Hematopoietic multipotent progenitor cell (in vitro differentiated cells): ENCODE measurements at places on chromosomes 1 and 21.

GRCh38 chr1:107572674-107573211 lies 392.2 kb downstream of the VAV3 start:
- DNase-seq, result no peak

DNA sequence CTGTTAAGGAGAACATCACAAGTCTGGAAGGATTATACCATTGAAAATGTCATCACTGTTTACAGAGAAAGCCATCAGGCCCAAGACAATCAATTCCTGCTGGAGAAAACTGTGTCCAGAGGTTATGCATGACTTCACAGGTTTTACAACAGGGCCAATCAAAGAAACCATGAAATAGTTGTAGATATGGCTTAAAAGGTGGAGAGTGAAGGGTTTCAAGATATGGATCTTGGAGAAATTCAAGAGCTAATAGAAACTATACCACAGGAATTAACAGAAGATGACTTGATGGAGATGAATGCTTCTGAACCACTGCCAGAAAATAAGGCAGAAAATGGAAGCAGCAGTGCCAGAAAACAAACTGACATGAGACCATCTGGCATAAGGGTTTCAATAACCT lies 30.2 kb downstream of the USP1 start:
- DNase-seq, result no peak

DNA sequence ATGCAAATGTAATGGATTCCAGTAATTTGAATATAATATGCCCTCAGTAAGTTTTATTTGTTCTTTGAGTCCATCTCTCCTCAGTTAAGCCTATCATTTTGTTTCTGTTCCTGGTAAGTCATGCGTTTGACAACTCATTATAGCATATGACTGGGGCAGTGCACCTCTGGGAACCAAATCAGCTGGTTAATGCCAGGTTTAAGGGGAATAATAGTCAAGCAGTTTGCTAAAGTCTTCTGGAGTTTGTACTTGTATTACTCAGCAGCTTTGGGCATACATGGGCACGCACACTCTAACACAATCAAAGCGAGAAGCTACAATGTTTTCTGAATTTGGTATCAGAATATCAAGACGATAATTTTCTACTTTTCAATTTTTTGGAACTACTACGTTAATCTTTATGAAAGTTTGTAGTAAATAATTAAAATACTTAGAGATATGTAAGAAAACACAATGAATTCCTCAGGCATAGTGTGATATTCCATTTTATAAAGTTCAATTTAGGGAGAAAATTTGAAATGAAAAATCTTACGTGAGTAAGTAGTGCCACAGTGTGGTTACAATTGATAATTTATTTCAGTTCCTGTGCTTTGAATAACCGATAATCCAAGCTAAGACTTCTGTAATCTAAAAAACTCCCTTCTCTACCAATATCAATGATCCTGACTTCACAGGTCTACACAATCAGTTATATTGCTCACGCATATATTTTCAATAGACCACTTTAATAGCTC lies 43.8 kb upstream of the KCTD3 start:
- no peak for DNase-seq

DNA sequence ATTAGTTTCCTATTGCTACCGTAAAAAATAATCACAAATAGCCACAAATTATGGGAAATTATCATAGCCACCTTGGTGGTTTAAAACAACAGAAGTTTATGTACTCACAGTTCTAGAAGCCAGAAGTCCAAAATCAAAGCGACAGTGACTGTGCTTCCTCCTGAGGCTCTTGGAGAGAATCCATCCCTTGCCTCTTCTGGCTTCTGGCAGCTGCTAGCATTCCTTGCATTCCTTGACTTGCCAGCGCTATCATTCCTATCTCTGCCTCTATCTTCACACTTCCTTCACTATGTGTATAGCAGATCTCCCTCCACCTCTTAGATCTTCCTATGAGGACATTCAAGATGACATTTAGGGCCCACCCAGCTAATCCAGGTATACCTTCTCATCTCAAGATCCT lies 180.1 kb upstream of the USP25 start:
- no peak for DNase-seq

DNA sequence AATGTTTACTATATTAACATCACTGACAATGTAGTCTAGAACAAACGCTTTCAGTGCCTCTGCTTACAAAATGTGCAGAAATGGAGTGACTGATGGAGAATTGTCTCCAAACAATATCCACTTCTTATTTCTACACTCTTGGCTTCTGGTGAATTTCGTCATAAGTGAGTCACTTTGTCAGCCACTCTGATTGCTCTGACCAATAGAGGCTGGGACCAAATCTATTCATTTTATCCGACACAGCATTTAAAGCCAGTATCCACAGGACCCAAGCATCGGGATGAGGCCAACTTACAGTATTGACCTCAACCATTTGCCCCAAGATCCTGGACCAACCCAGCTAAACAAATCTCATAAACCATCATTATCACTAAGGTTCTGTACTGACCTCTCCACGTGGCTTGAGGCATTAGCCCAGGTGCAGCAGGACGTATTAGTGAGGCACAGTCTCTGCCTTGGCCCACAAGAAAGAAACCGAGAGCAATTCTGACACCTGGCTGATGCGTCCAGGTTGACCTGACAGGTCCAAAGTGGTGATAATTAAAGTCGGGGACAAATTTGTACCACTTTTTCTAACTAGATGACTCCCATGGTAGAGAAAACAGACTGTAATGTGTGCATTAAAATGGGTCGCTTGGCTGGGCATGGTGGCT lies 53.3 kb upstream of the ERO1B start:
- no peak for DNase-seq

DNA sequence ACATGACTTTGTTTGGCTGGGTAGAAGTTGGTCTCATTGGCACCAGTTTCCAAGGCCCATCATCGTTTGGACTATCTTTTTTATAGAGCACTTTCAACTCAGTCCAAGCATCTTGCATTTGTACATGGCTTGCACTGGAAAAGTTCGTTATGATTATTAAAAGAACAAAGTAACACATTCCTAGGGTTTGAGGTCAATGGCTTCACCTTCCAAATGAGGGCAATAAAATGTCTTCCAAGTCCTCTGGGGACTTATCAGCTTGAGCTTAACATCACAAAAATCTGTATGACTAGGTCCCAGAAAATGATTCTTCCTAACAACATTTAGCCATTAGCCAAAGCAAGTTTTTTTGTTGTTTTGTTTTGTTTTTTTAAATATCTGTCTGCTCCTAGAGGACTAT lies 610.8 kb downstream of the LMO4 start:
- DNase-seq, result no peak

DNA sequence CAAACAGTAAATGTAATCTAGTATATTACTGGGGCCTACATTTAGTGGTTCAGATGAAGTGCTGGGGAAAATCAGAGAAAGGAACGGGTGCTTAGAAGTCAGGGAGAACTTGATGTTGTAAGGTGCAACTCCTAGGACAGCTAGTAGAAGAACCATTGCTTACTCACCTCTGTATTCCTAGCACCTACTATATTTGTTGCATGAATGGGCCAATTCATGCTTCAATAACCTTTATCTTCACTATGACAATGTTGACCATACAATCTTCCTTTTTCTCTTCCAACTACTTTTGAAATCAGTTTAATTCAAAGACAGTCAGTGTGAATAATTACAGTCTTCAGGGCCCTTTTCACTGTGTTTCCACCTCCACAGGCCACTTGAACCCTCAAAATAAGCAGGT lies 125.0 kb upstream of the DMRTA2 start:
- no peak for DNase-seq

GRCh38 chr1:21313203-21313885 lies 23.1 kb upstream of the ECE1 start:
- no peak for DNase-seq

- no peak for DNase-seq
Measured at GRCh38 chr1:25458541-25459298, 28.0 kb downstream of the MACO1 start.

DNA sequence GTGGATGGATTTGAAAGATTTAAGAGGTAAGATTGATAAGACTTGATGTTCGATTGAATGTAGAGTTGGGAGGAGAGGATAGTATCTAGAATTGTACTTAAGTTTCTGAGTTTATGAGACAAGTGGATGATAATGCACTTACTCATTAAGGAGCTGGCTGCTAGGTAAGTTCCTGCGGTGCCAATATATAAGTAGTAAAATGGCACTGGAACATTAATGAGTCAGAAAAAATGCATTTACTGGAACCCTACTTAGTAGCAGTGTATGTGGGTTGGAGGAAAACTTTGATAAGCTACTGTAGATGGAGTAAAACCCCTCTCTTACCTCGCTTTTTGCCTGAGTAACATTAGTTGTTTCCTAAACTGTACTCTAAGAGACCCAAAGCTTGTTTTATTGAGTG lies 68.2 kb downstream of the ZFYVE9 start:
- no peak for DNase-seq

DNA sequence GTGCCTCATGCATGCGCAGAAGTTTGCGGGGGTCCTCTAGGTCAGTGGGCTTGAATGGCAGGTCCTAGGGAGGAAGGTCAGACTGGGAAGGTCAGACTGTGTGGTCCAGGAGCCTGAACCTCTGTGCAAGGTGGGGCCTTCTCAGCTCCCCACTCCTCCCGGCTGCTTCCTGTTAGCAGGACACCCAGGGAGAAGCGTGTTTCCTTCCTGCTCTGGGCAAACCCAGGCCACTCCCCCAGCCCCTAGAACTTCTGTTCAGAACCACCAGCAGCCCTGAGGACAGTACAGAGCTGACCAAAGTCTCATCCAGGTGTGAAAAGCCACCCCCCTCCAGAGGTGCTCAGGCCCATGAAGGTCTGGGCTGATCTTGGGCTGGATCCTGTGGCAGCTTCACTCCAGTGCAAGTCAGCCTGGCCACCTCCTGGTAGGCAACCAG lies 29.9 kb downstream of the NAV1 start:
- DNase-seq, result no peak

DNA sequence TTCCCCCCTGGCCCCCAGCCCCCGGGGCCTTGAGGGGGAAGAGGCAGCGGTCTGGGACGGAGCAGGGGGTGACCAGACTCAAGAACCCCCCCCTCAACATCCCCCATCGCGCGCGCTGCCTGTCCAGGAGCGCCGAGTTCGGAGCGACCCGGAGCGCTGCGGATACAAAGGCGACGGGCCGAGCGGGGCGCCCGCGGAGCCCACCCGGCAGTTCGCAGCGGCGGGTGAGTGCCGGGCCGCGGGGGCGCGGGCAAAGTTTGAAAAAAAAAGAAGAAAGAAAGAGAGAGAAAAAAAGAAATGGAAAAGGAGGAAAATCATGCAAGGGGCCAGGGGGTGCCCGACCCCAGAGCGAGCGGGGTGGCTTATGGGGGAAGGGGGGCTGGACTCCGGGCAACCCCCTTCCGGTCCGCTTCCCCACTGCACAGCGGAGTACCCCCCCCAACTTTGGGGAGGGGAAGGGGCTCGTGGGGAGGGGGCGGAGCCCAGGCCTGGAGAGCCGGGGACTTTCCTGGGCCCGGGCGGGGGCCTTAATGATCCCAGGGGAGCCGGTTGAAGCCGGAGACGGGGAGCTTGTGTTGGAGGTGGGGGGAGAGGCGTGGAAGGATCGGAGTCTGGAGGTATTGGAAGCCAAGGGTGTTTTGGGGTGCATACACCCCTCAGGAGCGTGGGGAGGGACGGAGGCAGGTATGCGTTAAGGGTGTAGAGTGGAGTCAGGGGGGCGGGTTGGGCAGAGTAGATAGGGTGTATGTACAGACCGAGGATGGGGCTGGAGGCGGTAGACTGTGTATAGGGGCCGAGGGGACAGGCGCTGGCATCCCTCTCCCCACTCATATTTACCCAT lies 502 bp downstream of the VANGL2 start:
- DNase-seq, result no peak

GRCh38 chr1:62285984-62286785 lies 33.0 kb downstream of the KANK4 start:
- DNase-seq, result no peak

- no peak for DNase-seq
Measured at GRCh38 chr1:3918966-3919611, 19.0 kb upstream of the C1orf174 start.

DNA sequence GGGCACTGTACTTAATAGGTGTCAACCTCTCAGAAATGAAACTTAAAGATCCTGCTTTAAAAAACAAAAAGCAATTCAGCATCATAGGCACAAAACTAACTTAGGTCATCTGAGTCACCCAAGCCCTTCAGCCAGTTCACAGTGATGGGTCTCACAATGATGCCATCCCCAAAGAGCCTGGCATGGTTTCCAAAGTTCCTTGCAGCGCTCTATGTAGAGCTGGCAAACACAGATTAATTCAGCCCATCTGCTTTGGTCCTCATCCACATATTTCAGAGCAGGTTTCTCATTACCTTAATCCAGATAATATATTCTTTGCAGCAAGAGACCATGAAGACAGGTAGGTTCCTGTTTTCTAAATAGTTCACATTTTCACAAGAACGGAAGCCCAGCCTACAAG lies 14.6 kb upstream of the PLA2G2C start:
- DNase-seq, result no peak

DNA sequence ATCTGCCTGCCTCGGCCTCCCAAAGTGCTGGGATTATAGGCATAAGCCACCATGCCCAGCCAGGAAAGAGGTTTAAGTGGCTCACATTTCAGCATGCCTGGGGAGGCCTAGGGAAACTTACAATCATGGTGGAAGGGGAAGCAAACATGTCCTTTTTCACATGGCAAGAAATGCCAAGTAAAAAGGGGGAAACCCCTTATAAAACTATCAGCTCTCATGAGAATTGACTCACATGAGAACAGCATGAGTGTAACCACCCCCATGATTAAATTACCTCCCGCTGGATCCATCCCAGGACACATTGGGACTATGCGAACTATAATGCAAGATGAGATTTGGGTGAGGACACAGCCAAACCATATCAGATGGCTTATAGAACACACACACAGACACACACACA lies 8.8 kb upstream of the KLHL12 start:
- no peak for DNase-seq

DNA sequence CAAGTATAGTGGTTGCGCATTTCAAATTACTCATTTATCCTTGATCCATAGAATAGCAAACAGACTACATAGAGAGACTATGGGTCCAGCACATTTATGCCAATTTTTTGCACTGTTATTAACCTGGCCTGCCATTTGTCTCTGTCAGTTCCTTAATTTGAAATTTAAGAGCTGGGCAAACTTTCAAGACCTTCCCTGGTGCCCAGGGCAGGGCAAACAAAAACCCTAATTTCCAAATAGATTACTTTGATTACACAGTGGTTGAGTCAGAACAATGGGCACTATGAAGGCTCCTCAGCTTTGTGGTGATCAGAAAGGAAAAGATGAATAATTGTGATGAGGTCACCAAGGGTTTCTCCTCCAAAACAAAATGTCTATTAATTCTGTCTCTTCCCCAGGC lies 80.6 kb downstream of the TNFSF18 start:
- DNase-seq, result no peak

- DNase-seq, result no peak
Measured at GRCh38 chr1:29330856-29331255, 94.5 kb downstream of the PTPRU start.

DNA sequence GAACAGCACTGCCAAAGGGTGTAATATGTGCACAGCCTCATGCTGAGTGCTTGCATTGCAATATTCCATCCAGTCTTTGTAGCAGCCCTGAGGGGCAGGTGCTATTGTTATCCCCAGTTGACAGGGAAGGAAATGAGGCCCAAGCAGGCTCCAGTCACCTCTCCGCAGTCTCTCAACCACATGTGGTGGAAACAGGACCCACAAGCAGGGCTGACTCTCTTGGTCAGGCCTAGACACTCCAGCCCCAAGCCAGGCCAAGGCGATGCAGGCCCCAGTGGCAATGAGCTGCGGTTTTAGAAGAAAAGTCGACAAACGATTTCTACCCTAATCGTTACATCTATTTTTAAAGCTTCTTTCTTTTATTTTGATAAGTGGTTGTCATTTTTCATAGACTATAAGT lies 52.6 kb upstream of the GADD45A start:
- DNase-seq, result no peak

- no peak for DNase-seq
Measured at GRCh38 chr1:111204201-111204982, 3.9 kb upstream of the DENND2D start.

GRCh38 chr1:57494530-57495079 lies 70.7 kb upstream of the DAB1 start:
- DNase-seq, result no peak
